AML-193 (cell line): ENCODE measurements at places on chromosomes 5 and 9.

GRCh38 chr9:79574136-79574535 lies 2.4 kb downstream of the TLE4 start:
- DNase-seq: no peak

DNA sequence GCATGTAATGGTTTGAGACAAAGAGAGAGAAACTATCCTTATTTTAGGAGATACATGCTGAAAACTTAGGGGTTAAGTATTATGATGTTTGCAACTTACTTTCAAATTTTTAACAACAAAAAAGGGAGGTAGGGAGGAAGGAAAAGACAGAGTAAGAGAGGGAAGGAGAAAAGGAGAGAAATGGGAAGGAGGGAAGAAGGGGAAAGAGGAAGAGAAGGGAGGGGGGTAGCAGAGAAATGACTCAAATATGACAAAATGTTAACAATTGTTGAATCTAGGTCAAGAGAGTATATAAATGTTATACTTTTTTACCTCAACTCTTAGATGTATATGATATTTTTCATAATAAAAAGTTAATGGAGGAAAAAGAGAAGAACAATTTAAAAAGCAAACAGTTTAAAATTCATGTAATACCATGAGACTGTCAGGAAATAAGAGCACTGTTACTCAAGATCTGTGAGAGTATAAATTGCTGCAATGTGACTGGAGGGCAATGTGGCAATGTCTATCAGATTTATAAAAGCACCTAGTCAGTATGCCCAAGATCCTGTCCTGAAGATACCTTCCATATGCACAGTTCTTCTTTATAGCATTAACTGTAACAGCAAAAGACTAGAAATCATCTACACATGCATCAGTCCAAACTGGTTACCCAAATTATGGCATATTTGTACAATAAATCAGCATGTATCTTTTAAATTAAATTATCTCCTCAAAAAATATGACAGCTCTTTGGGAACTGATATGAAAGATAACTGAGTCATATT lies 16.3 kb downstream of the FBXW11 start:
- DNase-seq: peak; percentile 65

DNA sequence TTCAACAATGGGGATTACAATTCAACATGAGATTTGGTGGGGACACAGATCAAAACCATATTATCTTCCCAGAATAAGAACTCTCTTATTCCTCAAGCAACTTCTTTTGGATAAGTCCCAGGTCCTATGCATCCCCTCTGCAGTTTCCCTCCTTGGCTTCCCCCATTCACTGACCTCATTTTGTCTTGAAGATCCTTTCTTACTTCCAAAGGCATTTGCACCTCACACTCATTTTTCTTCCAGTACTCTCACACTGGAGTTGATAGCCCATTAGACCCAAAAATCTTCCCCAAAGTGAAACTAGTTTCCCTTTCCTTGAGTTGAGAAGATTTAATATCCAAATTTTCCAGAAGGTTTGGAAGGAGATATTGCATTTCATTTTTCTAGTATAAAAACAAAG lies 178.0 kb upstream of the DAPK1 start:
- DNase-seq: no peak

DNA sequence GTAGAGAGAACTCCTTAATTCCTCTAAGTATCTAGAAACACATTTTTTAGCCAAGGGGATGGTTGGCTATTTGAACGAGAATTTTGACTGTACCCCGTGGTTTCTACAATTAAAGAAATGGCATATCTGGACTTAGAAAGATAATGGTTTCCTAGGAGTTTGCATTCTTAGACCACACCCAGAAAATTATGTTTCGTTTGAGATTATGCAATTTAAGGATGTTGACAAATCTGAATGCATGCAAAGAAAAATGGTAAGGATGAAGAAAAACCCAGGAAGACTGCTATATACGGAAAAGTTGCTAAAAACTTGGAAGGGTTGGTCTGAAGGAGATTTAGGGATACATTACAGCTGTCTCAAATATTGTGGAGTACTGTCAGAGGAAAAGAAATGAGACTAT lies 538.5 kb upstream of the WWC1 start:
- DNase-seq: no peak

DNA sequence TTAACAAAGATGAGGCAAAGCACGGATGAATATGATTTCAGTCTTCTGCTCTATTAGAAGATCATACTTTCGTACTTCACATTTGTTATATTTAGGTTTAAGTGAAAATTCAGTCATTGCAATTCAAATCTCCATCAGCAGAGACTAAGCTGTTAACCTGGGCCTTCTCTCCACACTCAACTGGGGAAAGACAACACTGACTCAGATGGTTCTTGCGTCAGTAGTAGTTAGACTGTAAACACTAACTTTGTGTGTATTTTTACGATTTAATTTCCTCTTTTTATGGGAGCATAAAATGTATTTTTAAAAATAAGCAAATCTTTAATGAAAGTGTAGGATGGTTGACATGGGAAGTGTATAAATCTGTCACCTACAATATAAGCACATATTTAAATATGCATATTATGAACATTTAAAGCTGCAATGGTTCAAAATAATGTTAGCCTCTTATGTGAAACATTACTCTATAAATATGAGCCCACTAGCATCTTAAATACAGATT lies 42.7 kb upstream of the ZNF608 start:
- no peak for DNase-seq

GRCh38 chr9:129751841-129752801 lies 721 bp downstream of the PTGES start:
- DNase-seq: no peak

DNA sequence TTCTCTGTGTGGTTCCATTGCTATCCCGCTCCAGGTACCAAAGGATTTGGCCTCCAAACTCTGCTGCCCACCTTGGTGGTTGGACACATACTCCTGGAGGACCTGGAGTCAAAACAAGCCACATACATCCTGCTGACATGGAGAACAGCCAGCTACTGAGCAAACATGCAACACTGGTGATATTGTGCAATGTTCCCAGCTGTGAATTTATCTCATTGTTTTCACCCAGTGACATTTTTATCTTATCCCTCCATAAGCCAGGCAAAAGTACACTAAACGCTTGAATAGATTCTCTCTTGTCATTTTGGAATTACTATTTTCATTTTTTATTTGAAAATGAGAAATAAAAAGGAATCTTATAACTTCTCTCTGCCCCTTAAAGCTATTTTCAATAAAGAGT lies 11.1 kb upstream of the CTSL start:
- DNase-seq: no peak

DNA sequence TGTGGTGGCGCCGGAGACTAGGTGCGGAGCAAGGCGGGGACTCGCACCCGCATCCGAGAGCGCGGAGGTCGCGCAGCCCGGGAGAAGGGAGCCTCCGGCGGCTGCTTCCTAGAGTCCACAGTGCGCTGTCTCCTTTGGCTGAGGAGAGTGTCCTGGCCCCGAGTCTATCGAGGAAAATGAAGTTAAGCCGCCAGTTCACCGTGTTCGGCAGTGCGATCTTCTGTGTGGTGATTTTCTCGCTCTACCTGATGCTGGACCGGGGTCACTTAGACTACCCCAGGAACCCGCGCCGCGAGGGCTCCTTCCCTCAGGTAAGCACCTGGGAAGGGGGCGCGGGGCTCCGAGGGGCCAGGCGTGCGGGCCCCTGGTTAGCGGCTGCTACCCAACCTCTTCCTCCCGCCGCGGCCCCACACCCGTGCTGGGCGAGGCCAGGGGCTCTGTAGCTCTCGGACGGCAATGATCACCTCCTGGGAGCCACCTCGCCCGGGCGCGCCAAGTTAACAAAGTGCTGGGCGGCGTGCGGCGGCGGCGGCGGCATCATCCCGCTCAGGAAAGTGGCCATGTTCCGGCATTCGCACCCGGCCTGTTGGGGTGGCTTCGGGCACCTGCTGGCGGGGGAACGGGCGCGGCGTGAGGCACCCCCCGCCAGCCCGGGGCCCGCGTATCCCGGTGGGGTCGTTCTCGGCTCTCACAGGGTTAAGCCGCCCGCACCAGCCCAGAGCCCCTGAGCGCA lies 681 bp downstream of the MAN2A1 start:
- DNase-seq: no peak

- DNase-seq: no peak
These were observed 34.8 kb upstream of the PRDM12 start for GRCh38 chr9:130629443-130630070.

- no peak for DNase-seq
These were observed 960 bp downstream of the NR2F1 start for GRCh38 chr5:93583768-93584595.
